ENCODE measurements at places on chromosomes 7 and 10.
A peak's percentile ranks its signal among the peaks of the same experiment; 100 is the strongest.

DNA sequence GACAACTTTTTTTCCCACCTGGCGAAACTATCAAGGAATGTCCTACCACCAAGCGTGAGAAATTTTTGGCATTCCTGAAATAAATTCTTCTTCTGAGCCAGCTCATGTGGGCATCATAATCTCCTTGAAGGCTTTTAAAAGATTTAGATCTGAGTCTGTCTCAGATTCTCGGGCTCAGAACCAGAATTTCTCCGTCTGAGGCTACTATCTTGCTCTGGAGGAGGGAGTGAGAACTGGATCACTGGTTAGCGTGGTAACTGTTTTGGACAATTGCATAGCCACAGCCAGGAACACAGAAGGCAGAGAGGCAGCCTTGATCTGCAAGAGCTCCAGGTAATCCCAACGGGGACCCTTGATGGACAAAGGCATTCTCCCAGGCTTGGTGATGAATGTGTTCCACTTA, 1.0 kb upstream of the PLAC9 start:
- no peak for DNase-seq

- DNase-seq = no peak
Measured at GRCh38 chr10:48790457-48791044, 105.9 kb downstream of the WDFY4 start.

GRCh38 chr10:60980997-60981396, 37.0 kb upstream of the RHOBTB1 start:
- DNase-seq = no peak

GRCh38 chr10:88670497-88670896, 6.3 kb downstream of the LIPF start:
- DNase-seq = no peak

DNA sequence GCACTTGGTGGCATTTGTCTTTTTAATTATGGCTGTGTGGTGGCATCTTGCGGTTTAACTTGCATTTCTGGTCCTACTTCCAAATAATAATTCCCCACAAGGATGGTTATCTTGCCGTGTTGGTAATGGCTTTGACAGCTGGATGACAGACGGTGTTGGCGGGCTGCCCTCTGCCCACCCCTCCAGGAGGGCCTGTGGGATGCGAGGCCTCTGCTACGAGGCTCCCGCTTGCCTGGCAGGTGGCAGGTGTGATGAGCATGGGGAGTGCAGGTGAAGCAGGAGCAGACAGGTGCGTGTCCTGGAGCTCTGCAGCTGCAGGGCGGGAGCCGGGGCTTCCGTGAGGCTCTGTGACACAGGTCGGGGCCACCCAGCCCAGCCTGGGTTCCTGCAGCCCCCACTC, 11.8 kb downstream of the INPP5A start:
- DNase-seq = no peak

GRCh38 chr10:88735661-88736060, 24.2 kb upstream of the LIPN start:
- DNase-seq = no peak

DNA sequence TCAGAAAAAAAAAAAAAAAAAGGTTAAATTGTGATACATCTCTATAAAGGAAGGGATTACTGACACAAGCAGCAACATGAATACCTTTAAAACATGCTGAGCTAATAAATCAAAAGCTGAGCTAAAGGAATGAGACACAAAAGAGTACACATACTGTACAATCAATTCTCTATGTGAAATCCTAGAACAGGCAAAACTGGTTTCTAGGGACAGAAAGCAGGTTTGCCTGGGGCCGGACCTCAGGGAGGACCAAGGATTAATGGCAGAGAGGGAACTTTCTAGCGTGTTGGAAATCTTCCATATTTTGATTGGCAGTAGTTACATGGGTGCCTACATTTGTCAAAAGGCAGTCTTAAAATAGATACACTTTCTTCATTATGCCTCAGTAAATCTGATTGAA, 52.5 kb downstream of the KLRG2 start:
- no peak for DNase-seq

DNA sequence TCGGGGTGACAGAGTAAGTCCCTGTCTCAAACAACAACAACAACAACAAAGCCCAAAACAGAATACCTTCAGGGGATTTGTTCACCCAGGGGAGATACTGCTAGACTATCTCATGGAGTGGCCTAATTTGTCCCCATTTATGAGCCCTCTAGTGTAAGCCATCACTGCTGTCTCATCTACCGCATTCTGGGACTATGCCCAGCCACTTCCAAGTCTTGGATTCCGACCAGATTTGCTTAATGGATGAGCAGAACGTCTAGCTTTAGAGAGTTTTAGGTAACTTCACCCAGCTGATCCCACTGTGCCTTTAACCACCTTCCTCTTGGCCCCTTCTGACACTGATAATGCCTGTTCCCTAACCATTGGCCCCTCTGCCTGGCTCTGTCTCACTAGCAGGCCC, 47.1 kb downstream of the PAPSS2 start:
- DNase-seq = no peak

- DNase-seq = no peak
Measured at GRCh38 chr7:124171068-124171467, 138.2 kb upstream of the TMEM229A start.

DNA sequence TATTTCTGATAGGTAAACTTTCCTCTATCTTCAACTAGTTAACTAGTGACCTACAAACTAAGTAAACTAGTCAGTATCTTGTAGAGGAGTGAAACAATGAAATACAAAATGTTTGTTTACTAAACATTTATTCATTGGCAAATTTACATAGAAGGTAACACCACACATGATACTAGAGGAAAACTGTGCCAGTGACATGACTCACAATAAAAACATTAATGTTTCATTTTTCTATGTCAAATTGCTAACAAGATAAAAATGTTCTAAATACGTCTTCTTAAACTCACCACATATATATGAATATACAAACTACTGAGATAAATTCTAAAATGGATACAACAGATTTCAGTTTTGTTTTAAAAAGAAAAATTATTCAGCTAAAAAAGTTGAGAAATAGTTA, 471.3 kb downstream of the PARD3 start:
- no peak for DNase-seq

- DNase-seq = no peak
Measured at GRCh38 chr7:137870684-137871083, 23.9 kb upstream of the DGKI start.

GRCh38 chr7:76998285-76998589, 33.9 kb downstream of the SPDYE17 start:
- DNase-seq = no peak

DNA sequence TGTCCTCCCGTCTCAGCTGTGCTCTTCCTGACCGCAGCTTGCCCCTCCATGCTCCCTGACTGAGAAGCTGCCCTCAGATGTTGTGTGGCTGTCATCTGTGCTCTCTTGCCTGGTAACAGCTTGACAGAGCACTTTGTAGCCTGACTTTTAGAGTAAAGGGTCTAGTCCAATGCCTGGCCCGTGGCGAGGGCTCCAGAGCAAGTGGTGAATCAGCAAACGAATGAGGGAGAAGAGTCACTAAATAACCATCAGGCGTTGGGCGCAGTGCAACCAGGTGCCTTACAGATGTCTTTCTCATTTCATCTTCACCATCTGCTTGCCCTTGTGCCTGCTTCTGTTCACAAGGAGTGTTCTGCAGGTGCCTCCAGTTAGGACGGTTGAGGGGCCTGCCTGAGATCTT, 45.6 kb downstream of the MKI67 start:
- DNase-seq = no peak

DNA sequence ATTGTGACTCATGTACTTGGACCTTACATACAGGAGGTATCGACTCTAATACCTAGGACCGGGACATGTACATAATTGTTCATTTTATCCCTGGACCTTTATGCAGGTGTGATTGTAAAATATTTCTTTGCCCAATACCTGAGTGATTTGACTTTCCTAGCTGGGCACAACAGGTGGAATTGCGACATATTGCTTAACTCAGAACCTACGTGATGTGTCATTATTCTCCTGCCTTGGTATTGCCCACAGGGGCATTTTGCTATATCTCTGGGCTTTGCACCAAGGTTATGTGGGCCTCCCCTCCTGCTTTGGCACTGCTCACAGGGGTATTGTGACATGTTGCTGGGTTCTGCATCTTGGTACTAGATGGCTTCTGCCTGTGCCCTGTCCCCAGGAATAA, 23.9 kb upstream of the ZNF107 start:
- no peak for DNase-seq

- no peak for DNase-seq
Measured at GRCh38 chr10:94219829-94220228, 142.9 kb downstream of the NOC3L start.

DNA sequence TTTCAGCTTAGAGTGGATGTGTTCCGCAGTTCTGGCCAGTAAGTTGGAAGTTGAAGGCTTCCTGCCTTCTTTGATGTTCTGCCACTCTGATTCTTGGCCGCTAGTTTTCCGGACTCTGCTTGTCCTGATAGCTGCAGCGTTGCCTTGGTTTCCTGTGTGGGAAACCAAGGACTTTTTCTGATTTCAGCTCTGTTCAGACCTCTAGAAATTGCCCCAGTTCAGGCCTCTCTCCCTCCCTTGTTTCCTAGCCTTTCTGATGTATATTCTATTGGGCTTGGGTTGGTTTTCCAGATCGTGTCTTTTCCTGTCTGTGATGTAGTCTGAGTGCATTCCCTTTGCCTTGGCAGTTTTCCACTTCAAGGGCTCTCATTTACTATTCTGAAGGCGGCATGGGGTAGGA, 318.7 kb downstream of the BBS9 start:
- no peak for DNase-seq

- DNase-seq = no peak
Measured at GRCh38 chr10:96512524-96513304, 1.0 kb downstream of the TLL2 start.

GRCh38 chr10:112810711-112811151, 139.3 kb upstream of the TCF7L2 start:
- no peak for DNase-seq

DNA sequence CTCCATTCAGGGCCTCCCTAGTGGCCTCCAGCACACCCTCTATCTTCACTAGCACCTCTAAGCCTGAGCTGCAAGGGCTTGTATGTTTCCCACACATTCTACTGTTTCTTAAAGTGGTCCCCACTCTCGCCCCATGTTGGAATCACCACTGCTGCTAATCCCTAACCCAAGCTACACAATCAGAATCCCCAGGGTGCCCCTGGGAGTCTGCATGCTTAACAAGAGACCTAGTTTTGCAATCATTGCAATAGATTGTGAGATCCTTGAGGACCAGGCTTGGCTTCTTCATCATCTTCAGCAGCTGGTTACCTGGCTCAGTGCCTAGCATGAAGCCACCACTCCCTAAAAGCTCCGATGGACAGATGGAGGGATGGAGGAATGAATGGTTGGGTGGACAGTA, 113.9 kb downstream of the MYOF start:
- DNase-seq = no peak

- peak; percentile 59 for DNase-seq
Measured at GRCh38 chr10:110425684-110426293, 71.9 kb upstream of the DUSP5 start.

GRCh38 chr7:151039850-151040548, 8.3 kb upstream of the ASIC3 start:
- no peak for DNase-seq

GRCh38 chr10:74704629-74705357, 121.6 kb upstream of the KAT6B start:
- DNase-seq = no peak

- DNase-seq = no peak
Measured at GRCh38 chr7:5351507-5352265, 68.9 kb downstream of the SLC29A4 start.

GRCh38 chr10:78301891-78302738, 268.5 kb downstream of the RPS24 start:
- DNase-seq = no peak

DNA sequence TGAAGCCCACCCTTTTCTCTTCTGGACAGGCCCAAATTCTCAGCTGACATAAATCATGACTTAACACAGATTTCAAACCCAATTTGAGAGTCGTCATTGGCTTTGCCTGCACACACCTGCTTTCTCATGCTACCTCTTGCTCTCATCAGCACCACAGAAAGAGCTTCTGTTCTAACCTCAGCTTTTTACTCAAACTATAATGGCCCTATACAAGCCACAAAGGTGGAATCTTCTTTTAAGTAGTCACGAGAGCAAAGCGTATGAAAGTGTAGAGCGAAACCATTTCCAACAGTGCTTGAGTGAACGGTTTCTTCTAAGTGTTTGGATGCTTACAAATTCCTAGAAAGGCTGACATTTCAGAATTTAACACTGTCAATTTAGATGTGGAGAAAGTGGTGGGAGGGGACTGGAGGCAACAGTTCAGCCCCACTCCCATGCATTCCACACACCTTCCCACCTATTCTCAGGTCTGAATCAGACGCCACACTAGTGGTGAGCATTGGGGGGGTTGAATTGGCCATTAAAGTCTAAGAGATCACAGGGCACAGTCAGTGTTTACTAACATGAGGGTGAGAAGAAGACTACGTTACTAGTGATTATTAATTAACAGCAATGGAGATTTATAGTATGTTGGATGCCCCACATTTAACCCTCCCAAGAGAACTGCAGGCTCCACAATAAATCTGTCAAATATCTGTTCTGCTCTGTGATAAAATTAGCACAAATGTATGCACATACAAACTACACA, 114.0 kb downstream of the PRKCQ start:
- DNase-seq = no peak

GRCh38 chr7:1693419-1693990, 23.4 kb downstream of the ELFN1 start:
- DNase-seq = no peak

- no peak for DNase-seq
Measured at GRCh38 chr7:66055321-66055956, 20.2 kb upstream of the ASL start.

DNA sequence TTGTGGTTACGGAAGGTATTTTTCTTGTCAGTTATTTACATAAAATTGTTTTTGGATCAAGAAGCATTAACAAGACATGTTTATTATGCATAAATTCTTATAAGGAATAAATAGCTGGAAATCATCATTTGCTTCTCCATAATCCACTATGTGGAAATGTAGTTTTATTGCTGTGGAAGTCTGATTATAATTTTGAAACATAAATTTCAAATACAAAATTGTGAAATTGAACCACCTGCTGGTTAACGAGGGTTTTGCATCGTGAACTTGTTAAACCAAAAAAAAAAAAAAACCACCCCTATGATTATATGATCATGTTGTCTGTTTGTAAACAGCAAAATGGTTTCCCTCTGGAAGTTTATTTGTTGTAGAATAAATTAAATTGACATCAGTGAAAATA, 25.9 kb downstream of the ABRAXAS2 start:
- DNase-seq = no peak

DNA sequence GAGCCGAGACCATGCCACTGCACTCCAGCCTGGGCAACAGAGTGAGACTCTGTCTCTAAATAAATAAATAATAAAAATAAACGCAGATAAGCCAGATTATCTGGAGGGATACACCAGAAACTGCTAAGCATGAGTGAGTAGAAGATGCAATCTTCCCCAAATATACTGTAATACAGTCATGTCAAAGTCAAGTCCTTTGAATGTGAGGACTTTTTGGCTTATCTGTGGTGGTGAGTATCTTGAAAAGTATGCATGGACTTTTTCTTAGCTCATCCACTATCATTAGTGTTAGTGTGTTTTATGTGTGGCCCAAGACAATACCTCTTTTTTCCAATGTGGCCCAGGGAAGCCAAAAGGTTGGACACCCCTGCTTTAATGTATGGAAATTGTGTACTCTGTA, 44.7 kb upstream of the PITRM1 start:
- no peak for DNase-seq

GRCh38 chr10:100330079-100330478, at the start of gene PKD2L1:
PKD2L1 (minus strand) TSS chr10:100330228; CDS start chr10:100330103, 125 bp downstream.
- DNase-seq = no peak

- DNase-seq = no peak
Measured at GRCh38 chr7:114481999-114482398, 67.4 kb downstream of the FOXP2 start.
